Ascending aorta (tissue), 2 donors: ENCODE measurements at places on chromosomes 7 and 10. TPM values are rescaled to one million over a fixed set of nuclear protein-coding genes. Genes with fewer than 3 reads are reported as not detected.

Gene STEAP1B
- not detected for total RNA-seq

Gene ATRNL1
- 15.4 TPM for total RNA-seq

Gene ETV1
- total RNA-seq: 5.3 TPM

Gene CYP3A5
- 0.43 TPM for total RNA-seq

Gene HTR7
- total RNA-seq: 1.8 TPM

Gene SUN1
- total RNA-seq: 186 TPM

Gene CLEC2L
- total RNA-seq: not detected

Gene RARRES2
- 144 TPM for total RNA-seq

Gene FZD1
- 39.1 TPM for total RNA-seq

Gene LEP
- total RNA-seq: not detected

Gene SORCS3
- total RNA-seq: not detected

Gene ZNF518A
- 7.1 TPM for total RNA-seq

Gene THSD7A
- 10.1 TPM for total RNA-seq

Gene NKX2-3
- not detected for total RNA-seq

Gene LMOD2
- not detected for total RNA-seq

DNA sequence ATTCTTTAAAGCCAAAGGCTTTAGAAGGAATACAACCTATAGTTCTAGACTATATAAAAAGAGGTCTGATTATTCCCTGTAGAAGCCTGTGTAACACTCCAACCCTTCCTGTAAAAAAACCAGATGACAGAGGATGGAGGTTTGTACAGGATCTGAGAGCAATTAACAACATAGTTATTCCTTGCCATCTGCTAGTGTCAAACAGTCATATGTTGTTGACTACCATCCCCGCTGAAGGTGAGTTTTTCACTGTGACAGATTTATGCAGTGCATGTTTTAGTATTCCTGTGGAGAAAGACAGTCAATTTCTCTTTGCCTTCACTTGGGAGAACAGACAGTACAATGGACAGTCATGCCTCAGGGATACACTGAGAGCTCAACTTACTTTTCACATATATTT lies 19.0 kb upstream of the SLC26A4 start:
- DNase-seq: no peak

- no peak for DNase-seq
Measured at GRCh38 chr7:142345811-142346210, 88.0 kb upstream of the PRSS58 start.

DNA sequence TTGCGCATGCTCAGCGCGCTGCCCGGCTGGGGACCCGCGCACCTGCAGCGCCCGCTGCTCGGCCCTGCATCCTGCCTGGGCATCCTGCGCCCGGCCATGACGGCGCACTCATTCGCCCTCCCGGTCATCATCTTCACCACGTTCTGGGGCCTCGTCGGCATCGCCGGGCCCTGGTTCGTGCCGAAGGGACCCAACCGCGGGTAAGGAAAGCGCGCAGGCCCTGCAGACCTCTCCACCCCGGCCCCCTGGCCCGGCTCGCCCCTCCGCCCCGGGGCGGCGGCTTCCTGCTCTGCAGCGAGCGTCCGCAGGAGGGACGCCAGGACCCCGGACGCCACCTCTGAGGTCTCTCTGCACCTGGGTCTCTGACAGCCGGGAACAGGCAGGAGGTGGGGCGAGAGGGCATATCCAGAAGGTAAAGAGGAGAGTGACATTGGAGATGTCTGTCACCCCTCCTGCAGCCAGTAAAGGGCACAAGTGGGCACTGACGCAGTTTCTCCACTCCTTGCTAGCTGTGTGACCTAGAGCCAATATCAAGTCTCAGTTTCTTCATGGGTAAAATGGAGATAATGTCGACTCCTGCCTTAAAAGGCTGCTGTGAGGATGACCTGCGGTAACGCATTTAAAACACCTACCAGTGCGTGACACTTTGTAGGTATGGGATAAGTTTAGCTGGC lies 338 bp downstream of the ATP6V0E2 start:
- DNase-seq: no peak

DNA sequence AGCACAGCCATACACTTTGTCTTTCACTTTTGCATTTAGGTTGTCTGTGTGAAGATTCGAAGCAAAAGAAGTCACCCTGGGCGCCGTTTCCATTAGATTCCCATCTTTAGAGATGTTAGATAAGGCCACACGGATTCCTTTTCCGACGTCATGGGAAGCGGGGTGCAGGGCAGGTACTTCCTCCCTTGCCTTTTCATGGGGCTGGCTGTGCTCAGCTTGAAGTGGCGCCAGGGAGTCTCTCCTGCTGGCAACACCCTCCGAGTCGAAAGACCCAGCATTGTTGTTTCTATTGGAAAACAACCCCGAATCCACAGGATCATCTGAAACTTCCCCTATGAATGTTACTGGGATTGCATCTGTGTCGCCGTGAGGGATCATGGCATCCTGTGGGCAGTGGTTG lies 246.4 kb upstream of the GRB10 start:
- DNase-seq: peak; percentile 24

DNA sequence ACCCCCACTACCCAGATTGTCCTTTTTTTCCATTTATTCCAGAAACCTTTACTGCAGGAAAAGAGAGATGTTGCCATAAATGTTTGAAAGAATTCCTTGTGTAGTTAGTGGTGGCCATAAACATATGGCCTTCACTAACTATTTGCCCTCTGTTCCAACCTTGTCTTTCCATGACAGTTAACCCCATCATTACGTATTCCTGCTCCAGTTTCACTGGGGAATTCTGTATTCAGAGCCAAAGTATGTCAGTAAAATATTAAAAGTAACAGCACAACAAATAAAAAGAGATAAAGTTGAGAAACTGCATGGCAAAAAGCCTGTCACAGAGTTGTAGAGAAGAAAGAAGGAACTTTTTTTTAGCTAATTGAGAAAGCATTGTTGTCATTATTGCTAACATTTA lies 261.3 kb downstream of the BICC1 start:
- no peak for DNase-seq

DNA sequence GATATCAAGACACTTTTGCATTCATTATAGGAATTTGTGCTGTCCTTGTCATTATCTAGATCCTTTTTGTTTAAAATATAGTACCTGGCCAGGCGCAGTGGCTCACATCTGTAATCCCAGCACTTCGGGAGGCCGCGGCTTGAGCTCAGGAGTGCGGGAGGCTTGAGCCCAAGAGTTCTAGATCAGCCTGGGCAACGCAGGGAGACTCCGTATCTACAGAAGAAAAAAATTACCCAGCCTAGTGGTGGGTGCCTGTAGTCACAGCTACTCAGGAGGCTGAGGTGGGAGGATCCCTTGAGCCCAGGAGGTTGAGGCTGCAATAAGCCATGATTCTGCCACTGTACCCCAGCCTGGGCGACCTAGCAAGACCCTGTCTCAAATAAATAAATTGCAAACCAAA lies 621 bp upstream of the MORN4 start:
- DNase-seq: no peak

GRCh38 chr7:1639532-1640175 lies 30.4 kb upstream of the ELFN1 start:
- DNase-seq: no peak

DNA sequence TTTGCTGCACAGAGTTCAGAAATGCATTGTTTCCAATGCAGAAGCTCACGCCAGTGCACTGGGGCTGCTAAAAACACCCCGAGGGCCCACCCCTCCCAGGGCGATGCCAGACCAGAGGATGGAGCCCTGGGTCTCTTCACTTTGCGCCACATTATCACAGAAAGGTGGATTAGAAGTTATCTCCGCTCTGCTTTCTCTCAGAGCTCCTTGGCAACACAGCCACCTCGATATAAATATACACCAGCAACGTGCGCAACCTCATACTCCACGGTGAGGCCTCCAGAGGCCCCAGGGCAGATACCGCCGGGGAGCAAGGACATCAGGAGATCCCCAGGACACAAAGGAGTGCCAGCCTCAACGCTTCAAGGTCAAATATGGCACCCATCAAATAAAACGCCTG lies 121.0 kb upstream of the TBX20 start:
- DNase-seq: no peak

GRCh38 chr10:96814264-96814663 lies 17.8 kb upstream of the LCOR start:
- no peak for DNase-seq

DNA sequence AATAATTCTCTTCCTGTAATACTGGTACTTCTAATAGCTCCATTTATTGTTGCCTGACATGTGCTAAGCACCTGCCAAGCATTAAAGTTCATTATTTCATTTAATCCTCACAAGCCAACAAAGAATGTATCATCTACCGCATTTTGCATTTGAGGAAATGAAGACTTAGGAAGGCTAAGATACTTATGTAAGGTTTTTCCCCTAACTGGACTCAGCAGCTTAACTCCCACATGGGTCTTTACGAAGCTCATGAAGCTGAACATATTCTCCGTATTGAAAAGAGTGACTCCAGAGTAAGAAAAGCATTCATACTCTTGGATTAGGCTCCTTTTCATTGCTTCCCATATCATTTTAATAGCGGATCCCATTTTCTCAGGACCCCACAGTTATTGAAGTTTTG lies 155.7 kb upstream of the TMEM72 start:
- no peak for DNase-seq

GRCh38 chr10:98676895-98677294 lies 230.2 kb upstream of the HPS1 start:
- DNase-seq: no peak

- no peak for DNase-seq
Measured at GRCh38 chr7:1325246-1325645, 92.6 kb downstream of the UNCX start.

DNA sequence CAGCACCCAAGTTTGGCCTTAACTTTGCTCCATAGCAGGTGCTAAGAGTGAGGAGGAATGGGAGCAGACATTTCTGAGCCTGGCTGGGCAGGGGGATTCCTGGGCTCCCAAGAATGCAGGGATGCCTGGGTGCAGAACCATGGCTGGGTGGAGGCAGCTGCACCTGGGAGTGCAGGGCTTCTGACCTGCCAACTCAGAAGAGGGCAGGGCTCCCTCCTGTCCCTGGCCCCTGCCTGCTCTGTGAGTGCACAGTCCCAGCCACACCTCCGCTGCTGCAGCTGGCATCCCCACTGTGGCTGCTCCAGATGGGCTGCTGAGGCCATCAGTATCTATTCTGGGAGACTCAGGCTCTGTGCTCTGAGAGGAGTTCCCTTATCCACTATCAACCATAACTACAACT lies 747.4 kb upstream of the VSTM2A start:
- no peak for DNase-seq

- DNase-seq: no peak
Measured at GRCh38 chr10:13660551-13660920, 73.8 kb downstream of the PRPF18 start.

- DNase-seq: no peak
Measured at GRCh38 chr7:73437621-73438416, 4.2 kb downstream of the FZD9 start.

DNA sequence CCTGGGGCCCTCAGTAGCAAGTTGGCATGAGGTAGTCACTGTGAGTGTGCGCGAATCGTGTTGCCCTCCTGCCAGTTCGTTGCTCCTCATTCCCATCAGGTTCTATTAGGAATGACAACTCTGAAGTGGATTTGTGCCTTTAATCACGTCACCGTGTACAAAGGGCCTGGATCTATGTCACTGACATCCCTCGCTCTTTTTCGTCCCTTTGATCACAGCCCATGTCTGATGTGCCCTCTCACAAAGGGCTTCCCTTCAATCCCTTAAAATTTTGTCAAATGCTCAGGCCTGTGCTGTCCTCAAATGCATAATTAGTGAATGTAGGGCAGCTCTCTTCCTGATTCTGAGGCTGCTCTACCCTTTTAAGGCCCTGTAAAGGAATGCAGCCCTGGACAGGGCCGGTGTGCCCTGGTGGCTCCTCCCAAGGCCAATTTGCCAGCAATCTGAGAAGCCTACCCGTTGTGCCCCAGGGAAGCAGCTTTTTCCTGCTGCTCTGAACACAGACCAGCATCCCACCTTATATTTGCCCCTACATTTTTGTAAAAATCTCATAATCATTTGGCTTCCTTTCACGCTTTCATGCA lies 93.6 kb downstream of the TMEM178B start:
- DNase-seq: no peak

DNA sequence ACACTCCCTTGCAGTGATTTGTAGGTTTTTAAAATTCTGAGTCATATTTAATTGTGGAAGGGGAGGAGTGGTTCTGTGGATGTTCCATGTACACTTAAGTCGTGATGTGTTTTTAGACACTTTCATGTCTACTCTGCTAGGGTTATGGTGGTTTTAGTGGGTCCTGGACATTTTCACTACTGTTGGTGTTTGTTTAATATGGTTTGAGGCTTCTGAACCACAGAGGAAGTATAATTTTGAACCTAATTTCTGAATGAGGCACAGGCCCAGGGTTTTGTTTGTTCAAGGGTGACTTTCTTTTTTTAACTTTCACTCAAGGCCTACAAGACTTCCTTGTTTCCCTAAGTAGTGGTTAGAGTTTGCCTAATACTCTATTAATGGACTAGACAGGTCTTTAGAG lies 13.3 kb downstream of the SLC26A5 start:
- DNase-seq: no peak
